ENCODE measurements at places on chromosomes 2 and 18.

DNA sequence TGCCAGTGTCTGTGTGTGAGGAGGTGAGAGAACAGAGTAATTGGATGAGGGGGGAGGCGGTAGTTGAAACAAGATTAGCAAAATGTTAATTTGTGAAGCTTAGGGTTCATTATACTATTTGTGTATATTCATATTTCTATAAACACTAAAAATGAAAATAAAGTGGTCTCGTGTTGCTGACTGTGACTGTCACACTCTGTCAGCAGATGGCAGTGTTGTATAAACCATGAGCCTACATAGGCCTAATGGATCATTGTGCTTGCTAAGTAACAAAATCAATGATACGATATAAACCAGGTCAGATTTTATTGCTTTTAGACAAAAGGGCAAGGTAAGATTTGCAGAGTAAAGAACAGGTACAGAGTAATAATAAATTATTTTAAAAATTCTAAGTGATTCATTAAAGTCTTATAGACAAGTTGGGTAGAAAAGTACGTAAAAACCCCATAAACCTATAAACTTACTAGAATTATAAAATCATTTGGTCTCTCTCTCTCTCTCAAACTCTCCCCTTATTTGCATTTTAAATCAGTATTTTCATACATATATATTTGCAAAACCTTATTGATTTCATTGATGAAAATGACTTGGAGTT lies 182.7 kb downstream of the RPIA start:
- DNase-seq = peak; percentile 72

DNA sequence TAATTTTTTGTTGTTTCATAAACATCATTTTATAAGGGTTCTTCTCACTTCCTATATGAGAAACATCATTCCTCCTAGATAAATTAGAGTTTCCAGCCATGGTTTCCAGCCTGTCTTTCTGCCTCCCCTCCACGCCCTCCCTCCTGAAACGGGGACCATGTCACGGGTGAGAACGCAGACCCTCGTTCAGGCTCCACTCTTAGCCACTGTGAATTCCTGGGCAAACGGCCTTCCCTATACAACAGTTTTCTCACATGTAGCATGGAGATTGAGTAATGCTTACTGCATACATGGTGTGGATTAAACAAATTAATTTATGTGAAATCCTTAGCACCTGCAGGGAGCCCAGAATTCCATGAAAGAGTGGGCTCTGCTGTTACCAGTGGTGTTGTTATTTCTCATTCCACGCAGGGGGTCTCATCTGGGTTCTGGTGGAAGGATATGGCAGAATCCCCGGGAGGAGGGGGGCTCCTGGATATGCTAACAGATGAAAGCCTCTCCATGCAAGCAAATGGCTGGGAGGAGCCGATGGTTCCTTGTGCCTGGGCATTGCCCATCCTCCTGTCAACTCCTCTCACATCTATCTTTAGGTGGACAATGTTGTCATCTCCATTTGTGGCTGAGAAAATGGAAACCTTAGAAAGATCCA lies 54.0 kb upstream of the TWIST2 start:
- DNase-seq = no peak

- DNase-seq = peak; percentile 87
These were observed 132.9 kb downstream of the SOCS6 start for GRCh38 chr18:70421471-70422390.

DNA sequence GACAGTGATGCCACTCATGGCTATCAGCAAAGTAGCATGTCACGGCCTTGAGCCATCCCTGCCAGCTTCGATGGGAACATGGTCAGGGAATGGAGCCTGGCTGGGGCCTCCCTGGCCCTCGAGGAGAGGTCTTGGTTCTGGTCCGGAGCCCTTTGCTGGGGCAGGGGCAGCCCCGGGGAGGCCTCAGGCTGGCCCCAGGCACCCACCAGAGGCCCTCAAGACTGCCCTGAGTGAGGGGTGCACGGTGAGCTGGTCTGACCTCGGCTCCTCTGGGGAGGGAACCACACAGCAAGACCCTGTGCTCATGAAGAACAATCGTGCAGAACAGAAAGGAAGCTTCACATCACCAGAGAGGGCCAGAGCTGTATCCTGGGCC lies 75.2 kb upstream of the OTOS start:
- DNase-seq = no peak

- DNase-seq = no peak
These were observed 311.4 kb downstream of the PTPRM start for GRCh38 chr18:7878265-7879211.

DNA sequence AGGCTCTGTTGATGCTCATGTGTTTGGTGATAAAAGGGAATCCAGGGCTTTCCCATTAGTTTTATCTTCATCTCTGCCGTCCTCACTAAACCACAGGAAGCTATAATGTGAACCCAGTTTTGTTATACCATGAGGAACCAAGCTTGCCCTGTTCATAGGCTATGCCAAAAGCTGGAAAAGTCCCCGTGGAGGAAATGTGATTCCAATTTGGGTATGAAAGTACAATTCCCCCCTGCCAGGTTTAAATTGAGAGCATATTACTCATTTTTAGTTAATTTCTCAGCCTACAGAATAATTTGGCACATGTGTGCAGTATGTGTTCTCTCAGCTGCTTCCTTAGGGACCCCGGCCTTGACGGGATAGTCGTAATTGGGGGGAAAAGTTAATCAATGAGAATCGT lies 327.4 kb downstream of the RND3 start:
- DNase-seq = no peak

DNA sequence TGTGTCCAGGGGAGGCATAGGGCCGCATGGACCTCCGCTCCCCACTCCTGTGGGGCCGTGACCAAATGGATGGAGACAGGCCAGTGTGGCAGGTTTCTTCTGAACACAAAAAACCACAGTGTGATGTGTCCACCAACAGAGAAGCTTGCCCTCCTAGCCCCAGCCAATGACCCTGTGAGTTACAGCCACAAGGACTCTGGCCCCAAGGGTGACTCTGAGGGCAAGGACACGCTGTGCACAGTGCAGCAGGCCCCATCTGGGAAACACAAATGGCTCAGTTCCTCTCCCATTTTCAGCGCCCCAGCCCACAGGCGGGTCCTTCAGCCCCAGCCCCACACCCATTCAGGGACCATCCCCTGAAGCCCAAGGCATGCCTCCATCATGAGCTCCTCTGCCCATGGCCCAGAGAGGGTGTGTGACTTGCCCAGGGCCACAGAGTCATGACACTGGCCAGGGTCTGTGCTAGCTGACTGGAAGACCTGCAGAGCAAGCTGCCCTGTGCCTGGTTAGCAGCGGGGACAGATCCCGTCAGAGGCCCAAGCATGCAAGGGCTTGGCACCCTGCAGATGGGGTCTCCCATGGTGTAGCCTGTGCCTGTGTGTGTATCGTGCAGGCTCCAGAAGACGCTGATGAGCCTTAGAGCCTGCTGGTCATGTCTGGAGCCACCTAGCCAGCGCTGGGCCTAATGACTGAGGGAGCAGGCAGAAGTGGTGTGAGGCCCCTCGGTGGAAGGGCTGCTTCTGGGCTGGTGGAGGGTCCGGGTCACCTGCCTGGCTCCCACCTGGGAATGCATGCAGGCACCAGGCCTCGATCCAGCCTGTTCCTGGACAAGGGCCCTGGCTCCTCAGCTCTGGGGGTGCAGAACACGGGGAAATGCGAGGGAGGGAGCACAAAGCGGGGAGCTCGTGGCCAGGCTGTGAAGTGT lies 47.7 kb downstream of the HS6ST1 start:
- DNase-seq = no peak

DNA sequence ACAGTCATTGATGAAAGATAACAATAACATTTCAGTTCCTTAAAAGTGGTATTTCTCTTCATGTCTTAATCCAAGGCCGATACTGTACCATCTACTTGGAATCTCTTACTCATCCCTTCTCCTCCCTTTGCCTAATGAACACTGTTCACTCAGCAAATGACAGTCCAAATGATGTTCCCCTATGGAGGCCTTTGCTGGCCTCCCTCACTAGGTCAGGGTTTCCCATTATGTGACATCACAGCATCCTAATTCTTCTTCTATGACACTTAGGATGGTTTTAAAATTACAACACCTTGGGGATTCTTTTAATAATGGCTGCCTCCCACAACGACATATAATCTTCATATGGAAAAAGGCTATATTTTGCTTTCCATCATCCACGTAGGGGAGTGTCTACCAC lies 747.7 kb downstream of the NRXN1 start:
- no peak for DNase-seq

DNA sequence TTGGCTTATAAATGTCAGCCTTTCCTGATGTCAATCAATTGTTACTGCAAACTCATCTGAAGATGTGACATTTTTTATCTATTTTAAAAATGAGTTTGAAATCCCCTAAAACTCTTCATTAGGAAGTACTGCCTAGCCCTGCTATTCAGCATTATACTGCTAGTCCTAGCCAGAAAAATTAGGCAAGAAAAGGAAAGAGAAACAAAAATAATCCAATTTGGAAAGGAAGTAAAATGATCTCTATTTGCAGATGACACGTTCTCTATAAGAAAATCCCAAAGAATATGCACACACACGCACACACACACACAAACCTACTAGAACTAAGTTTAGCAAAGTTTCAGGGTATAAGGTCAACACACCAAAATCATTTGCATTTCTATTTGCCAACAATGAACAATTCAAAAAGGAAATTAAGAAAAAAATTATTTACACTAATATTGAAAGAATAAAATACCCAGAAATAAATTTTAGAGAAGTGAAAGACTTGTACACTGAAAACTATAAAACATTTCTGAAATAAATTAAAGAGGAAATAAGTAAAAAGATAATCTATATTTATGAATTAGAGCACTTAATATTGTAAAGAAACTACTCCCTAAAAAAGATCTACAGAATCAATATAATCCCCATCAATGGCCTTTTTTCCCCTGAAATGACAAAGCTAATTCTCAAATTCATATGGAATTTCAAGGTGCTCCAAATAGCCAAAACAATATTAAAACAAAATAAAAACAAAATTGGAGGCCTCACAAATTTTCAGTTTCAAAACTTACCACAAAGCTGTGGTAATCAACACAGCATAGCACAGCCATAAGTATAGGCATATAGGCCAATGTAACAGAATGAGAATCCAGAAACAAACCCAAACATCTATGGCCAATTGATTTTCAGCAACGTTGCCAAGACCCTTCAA lies 433.7 kb upstream of the TRIB2 start:
- DNase-seq = no peak

- no peak for DNase-seq
These were observed 7.8 kb upstream of the RBMS1 start for GRCh38 chr2:160501370-160501769.

DNA sequence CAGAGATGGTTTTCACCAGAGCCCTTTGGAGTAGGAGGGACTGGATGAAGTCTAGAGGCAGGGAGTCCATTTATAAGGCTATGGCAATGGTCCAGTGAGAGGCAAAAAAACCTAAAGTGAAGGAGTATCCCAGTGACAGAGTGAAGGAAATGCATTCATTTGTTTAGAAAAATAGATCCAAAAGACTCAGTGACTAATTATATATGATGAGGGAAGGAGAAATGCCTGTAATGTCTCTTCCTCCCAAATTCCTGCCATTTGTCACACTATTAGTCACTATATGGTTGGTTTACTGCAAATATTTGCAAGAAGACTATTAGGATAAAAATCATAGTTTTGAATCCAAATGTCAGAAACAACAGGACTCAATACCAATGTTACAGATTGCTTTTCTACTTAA lies 104.2 kb downstream of the ZNF521 start:
- no peak for DNase-seq

DNA sequence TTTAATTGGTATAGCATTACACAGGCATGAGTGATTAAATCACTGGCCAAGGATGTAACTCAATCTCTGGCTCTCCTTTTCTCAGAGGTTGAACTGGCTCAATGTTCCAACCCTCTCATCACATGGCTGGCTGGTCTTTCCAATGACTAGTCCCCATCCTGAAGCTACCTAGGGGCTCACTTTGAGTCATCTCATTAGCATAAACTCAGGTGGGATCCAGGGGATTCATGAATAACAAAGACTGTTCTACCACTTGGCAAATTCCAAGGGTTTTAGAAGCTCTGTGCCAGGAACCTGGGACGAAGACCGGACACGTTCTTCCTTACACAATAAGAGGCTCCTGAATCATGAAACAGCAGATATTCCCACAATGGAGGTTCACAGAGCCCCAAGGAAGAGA lies 145.0 kb upstream of the SPATS2L start:
- no peak for DNase-seq

- DNase-seq = no peak
These were observed 43.3 kb downstream of the ZNF532 start for GRCh38 chr18:58908006-58908405.

GRCh38 chr2:205719847-205720246 lies 37.5 kb downstream of the NRP2 start:
- no peak for DNase-seq

- DNase-seq = no peak
These were observed 80.8 kb downstream of the GAREM1 start for GRCh38 chr18:32389858-32390257.

DNA sequence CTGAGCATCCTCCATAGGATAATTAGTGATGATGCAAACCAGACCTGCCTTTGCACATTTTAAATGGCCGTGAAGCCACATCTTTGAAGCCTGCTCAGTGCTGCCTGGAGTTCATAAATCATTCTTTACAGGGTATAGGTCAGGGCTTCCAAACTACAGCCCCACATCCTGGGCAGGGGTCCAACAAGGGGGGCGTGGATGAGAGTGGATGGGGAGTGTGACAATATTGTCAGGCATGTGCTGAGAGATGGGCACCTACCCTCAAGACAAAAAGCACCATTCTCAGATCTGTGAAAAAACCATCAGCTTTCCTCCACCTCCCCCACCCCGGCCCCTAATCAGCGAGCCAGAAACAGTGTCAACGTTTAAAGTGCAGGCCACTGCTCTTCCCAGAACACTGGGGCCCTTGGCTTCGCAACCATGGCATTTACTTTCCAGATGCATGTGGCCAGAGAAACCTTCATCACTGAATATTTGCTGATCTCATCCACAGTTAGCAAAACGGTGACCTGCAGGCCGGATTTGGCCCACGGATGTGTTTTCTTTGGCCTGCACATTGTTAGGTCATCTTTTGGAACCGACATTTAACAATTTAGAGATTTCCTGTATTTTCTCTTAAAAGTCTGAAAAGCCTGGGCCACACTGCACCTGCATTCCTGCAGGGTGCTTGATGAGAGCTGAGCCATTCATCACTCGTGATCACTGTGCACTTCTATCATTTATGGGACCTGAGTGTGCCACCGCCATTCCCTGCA lies 130.7 kb downstream of the ANKRD44 start:
- DNase-seq = no peak

DNA sequence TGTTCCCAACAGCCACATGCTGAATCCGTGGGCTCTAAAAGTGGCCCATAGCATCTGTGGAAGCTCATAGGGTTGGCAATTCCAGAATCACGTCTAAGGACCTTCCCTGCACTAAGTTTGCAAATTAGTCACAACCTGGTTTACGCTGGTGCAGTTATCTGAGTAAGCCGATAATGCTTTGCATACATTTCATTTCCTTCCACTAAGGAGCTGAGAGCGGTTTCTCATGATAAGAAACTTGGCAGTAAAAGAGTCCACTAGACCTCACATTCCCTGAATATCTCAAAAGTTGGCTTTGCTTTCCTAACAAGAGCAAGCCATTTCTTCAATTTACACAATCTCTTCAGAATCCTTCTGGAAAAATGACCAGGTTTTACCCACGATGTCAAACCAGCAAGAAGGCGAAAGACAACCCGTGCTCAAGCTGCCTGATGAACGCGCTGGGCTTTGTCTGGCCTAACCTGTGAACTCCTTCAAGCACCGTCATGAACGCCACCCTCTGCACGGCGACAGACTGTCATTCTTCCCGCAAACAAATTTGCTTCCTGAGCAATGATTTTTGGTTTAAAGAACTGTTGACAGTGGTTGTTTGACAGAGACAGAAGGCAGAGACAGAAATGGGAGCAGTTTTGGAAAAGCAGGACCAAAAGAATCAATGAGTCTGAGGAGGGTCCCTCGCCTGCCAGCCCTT lies 73.0 kb upstream of the COPS8 start:
- DNase-seq = no peak
